ENCODE measurements at places on chromosomes 5 and 9.

GRCh38 chr9:74369844-74370243 is 127.3 kb upstream of the RORB start:
- no peak for DNase-seq

- no peak for DNase-seq
Measured at GRCh38 chr5:320524-321229, 837 bp upstream of the AHRR start.

- DNase-seq, result no peak
Measured at GRCh38 chr5:34603378-34603777, 52.8 kb upstream of the RAI14 start.

DNA sequence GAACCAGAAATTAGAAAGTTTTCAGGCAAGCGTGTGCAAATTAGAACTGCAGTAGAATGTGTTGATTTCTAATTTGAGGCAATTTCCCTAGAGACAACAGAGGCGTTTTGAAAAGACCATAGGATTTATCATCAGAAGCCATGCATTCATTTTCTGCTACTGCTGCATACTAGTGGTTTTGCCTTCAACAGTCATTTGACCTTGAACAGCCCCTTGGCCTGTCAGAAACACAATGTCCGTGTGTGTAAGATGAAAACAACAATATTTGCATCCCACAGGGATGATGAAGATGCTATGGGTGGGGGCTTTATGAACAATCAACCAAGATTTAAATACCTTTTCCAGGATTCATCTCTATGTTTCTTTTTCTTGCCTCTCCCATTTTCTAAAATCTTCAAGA is 73.7 kb downstream of the PDE4D start:
- DNase-seq, result no peak

- DNase-seq, result no peak
Measured at GRCh38 chr9:134625361-134626068, 16.1 kb upstream of the COL5A1 start.

All from stimulated activated CD8-positive, alpha-beta memory T cell treated with anti-CD3 and anti-CD28 coated beads, Interleukin-2, amount 100 ng/mL, for 1 hour (primary cell).